Stimulated activated naive CD8-positive, alpha-beta T cell treated with anti-CD3 and anti-CD28 coated beads, Interleukin-15, Interleukin-2, amounts not matched to agents 100 U/mL and 50 U/mL, for 24 hours (primary cell): ENCODE measurements at places on chromosomes 11 and 22.
A peak's percentile ranks its signal among the peaks of the same experiment; 100 is the strongest.

- peak; percentile 57 for DNase-seq
Observed at GRCh38 chr22:37229012-37229804, 14.9 kb downstream of the RAC2 start.

DNA sequence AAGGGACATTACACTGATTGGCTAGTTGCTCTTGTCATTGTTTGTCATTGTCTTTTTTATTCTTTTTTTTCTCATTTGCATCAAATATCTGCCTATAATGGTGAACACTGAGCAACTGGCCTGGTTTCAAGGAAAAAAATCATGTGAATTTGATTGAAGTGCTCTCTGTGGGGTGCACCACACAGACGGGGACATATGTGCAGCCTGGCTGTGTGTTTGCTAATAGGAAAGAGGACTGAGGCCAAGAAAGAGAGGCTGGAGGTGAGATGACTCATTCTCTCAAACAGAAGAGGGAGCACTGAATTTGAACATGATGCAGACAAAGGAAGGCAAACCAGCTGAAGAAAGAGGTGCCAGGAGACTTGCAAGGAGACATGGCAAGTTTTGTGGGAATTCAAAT lies 684.9 kb upstream of the CCDC90B start:
- DNase-seq, result no peak

DNA sequence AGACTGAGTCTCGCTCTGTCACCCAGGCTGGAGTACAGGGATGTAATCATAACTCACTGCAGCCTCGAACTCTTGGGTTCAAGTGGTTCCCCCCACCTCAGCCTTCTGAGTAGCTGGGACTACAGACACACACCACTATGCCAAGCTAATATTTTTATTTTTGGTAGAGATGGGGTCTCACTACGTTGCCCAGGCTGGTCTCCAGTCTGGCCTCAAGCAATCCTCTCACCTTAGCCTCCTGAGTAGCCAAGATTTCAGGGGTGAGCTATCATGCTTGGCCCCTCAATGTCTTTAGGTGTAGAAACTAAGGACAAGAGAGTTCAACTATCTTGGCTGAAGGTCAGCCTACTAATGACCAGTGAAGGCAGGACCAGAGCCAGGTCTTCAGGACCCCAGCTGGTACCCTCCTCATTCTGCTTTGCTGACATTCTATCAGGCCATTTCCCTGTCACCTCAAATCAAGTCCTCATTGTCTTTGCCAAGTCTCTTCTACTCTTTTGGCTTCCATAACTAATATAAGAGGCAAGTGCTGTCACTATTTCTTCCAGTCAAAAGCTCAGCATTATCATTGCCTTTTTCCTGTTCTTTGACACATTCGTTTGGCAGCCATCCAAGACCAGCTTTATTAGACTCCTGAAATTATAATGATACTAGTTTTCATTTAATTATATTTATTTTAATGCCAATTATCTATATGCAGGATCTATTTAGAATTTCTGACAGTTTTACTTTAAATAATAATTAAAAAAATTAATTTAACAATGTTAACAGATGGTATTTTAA lies 264.2 kb upstream of the PITPNB start:
- no peak for DNase-seq

- no peak for DNase-seq
Observed at GRCh38 chr22:46776876-46777608, 14.6 kb downstream of the TBC1D22A start.
